Stimulated activated CD4-positive, alpha-beta T cell treated with anti-CD3 and anti-CD28 coated beads, Interleukin-4, amount 100 ng/mL, for 1 hour (primary cell): ENCODE measurements at places on chromosomes 3 and 15.

DNA sequence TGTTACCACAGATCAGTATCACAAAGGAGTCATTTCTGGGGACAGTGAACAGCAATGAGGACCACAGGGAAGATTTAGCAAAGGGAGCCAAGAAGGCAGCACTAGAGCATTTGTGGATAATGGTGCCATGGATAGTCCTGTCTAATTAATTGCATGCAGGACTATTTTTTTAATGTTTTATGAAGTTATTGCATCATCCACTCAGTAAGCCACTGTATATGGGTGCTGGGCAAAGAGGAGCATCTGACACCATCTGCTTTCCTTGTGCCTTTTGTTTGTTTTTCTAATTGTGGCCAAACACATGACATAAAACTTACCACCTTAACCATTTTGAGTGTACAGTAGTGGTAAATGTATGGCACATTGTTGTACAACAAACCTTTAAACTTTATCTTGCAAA, 301.1 kb upstream of the LRRFIP2 start:
- DNase-seq, result no peak

DNA sequence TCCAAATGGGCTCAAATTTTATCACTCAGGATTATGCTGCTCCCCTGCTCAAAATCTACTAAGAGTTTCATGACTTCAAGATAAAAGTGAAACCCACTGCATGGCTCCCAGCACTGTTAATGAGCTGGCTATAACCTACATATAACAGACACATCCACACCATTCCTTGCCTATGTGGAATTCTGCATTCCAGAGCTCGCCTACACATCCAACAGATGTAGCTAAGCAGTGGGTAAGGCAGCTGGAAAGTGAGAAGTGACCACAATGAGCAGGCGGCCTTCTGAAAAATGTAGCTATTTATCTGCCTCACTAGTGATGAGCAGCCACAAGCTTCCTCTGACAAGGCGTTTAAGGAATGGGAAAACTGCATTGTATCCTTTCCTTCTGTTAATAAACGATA, 92.0 kb upstream of the TRIM42 start:
- no peak for DNase-seq

- DNase-seq, result no peak
Observed at GRCh38 chr15:63212050-63213004, 22.9 kb downstream of the RAB8B start.

DNA sequence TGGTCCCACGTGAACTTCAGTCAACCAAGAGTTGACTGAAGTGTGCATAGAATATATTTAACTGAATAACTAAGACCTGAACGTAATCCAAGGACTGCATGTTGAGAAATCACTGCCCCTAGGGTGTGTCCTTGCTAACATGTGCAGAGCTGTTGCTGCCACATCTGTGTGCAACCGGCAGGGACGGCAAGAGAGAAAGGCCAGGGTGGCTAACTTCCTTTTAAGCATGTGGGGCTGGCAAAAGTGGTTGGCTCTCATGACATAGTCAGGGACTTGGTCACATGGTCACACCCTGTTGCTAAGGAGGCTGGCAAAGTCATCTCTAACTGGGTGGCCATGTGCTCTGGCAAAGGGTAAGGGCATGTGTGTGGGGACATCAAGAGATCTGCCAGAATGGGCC, 52.4 kb downstream of the GASK1A start:
- DNase-seq, result no peak

DNA sequence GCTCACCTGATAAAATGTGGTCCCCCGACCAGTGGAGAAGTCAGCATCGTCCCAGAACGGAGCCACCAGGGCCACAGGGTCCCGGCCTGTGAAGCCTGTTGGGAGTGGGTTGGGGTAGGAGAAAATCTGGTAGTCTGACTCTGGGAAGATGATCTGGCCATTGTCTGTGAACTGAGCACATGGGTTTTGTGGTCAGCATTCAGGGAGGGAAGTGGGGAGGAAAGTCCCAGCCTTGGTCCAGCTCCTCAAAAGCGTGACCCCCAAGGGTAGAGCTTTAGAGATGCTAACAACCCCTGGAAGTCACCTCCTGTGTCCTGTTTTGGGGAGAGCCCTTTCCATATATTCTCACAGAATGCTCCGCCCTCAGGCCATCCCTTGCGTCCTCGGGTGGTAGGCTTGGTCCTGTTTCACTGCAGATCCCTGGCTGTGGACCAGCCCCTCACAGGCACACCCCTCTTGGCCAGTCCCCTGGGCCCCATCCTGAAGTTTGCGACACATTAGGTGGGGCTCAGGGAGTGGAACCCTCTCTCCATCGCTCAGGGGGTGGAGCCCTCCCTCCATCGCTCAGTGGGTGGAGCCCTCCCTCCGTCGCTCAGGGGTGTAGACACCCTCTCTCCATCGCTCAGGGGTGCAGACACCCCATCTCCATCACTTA, 40.0 kb downstream of the MUC4 start:
- no peak for DNase-seq

GRCh38 chr3:112889357-112889756, 42.7 kb upstream of the CD200R1L start:
- DNase-seq, result no peak

- DNase-seq, result no peak
Observed at GRCh38 chr15:77071305-77072223, 655 bp upstream of the TSPAN3 start.

DNA sequence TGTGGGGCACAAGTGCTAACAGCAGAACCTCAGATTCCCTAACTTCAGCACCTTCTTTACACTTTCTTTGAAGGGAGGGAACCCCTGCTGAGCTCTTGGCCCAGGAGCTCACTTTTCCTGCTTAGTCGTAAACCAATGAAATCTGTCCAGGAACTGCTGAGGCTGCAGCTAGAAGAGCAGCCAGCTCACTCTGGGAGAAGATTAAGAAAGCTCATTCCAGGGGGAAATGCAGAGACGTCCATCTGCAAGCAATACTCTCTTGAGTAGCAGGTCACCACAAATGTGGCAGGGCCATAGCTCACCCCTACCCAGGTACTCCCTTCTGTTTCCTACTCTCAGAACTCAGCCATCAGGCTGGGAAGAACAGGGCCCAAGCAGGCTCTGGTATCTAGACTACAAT, 103.3 kb downstream of the WDR76 start:
- DNase-seq, result no peak

DNA sequence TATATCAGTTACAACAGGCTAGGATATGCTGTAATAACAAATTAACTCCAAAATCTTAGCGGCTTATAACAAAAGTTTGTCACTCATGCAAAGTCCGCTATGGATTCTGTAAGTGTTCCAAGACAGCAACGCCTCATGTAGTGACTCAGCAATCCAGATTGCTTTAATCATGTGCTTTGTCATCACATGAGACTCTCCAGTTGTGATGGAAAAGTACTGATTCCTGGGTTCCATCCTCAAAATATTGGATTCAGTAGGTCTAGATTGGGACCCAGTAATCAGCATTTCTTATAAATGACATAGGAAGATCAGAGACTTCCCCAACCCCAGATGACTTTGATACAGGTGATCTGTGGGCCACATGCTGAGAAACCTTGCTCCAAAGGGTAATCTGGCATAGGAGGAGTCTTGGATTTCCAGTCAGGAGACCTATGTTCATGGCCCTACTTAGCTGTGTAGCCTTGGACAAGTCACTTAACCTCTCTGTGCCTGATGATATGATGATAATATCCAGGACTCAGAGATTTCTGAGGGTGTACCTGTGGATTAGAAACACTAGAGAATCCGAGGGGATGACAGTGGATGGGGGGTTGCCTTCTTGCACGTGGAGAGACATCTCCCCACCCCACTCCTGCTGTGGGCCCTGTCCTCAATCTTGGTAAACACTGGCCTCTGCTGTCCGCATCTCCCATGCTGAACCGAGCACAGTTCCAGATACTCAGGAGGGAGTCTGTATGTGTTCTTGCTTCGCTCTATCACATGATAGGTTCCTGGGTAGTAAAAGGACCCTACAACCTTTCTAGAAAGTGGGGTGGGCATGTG, 65.5 kb downstream of the CORO2B start:
- DNase-seq, result no peak

- no peak for DNase-seq
Observed at GRCh38 chr3:151404316-151404715, 19.8 kb upstream of the P2RY12 start.

GRCh38 chr3:145248928-145249327, 912.1 kb downstream of the PLOD2 start:
- DNase-seq, result no peak

DNA sequence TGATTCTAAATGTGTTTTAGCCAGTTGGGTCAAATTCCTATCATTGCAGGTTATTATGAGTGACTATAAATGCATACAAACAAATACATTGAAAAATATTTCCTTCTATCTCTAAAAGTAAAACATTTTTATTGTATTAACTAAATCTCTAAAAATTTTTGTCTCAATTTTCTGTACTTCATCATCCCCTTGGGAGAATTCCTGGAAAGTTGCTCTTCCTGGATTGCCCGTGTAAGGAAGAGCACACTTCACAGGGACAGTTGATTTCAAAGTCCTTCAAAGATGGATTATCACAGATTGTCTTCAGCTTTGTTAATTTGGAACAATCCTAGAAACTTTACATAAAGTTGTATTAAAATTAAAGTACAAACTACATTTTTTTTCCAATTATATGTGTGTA, 595.6 kb downstream of the ROBO1 start:
- no peak for DNase-seq

DNA sequence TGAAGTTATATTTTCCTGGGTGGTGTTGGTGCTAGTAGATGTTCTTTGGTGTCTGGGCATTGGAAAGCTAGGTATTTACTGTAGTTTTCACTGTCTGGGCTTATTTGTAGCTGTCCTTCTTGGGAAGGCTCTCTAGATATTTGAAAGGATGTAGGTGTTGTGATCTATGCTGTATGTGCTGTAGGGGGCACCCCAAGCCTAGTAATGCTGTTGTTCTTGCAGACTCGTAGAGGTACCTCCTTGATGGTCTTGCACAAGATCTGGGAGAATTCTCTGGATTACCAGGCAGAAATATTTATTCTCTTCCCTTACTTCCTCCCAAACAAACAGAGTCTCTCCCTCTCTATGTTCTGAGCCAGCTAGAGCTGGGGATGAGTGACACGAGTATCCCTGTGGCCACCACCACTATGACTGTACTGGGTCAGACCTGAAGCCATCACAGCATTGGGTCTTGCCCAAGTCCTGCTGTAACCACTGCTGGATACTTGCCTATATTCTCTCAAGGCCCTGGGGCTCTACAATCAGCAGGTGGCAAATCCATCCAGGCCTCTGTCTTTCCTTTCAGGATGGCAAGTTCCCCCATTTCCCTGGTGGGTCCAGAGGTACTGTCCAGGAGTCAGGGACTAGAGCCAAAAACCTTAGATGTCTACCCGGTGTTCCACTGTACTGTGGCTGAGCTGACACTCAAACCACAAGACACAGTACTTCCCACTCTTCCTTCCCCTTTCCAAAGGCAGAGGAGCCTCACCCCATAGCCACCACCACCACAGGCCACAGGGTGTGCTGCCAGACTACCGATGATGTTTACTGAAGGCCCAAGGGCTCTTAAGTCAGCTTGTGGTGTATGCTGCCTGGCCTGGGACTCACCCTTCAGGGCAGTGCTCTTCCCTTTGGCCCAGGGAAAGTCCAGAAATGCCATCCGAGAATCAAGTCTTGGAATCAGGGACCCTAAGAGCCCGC, 195.2 kb upstream of the DPPA4 start:
- peak; percentile 29 for DNase-seq

- peak; percentile 41 for DNase-seq
Observed at GRCh38 chr15:90869601-90870353, 1.4 kb downstream of the FURIN start.

DNA sequence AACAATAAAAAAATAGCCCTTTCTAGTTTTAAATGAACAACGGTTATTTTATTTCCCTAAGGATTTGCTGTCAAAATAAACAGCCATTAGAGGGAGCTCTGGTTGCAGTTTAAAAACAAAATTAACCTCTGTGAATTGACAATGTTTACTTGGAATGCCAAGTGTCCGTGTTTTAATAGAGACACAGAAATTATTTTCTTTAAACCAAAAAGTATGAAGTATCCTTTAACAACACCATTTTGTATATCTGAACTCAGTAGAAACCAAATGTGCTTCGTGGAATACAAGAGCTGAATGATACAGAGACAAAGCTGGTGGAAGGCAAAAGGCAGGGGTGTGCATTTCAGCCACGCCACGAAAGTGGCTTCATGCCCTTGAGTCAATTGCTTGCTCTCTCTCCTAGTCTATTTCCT, 74.4 kb downstream of the MOBP start:
- DNase-seq, result no peak

DNA sequence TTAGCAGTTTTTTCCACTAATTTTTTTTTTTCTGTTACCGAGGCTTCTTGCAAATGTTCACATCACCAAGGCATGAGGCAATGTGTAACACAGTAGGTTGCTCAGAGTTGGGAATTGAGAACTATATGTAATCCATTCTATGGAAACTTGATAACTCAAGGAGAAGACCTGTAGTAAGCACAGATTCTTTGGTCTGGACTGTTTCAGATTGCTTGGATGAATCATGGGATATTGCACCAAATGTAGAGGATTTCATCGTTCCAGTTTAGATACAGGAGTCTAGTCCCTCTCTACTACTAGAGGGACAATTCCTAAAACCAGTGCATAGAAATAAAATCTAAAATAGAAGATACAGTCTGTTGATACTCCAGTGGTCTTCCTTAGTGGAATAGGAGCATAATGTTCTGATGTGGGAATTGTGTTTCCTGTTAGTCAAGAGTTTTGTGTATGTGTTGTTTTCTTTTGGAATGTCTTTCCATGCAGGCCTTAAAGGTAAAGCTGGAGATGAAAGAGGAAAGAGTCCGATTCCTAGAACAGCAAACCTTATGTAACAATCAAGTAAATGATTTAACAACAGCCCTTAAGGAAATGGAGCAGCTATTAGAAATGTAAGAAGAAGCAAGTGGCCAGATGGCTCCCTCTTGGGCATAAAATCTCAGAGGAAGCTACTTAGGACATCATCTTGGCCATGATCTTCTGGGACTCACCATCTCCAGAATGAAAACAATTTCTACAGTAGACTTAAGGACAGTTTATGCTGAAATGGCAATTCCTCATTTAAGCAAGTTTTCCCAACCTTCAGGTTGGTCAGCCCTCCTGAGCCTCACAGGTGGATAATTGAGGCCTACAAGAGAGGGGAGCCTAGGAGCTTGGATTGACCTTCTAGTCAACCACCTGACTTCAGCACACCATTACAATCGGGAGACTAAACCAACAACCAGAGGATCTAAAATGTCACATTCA, 10.7 kb downstream of the KNSTRN start:
- DNase-seq, result no peak

GRCh38 chr3:138046955-138047354, 37.0 kb downstream of the CLDN18 start:
- no peak for DNase-seq

- no peak for DNase-seq
Observed at GRCh38 chr3:61439122-61439458, 122.3 kb upstream of the PTPRG start.

- DNase-seq, result no peak
Observed at GRCh38 chr15:36529296-36530011, 50.0 kb upstream of the CDIN1 start.

GRCh38 chr15:70519616-70520015, 243.7 kb downstream of the UACA start:
- DNase-seq, result no peak

GRCh38 chr3:139378587-139379241, 10.7 kb downstream of the COPB2 start:
- DNase-seq, result no peak
